DMS153 (cell line): ENCODE measurements at places on chromosomes 5 and 9.

GRCh38 chr9:4182831-4183230 lies 117.0 kb downstream of the GLIS3 start:
- DNase-seq: no peak

GRCh38 chr5:93821891-93822415 lies 80.6 kb upstream of the POU5F2 start:
- DNase-seq: no peak

GRCh38 chr5:38163636-38164237 lies 94.6 kb upstream of the EGFLAM start:
- DNase-seq: no peak

DNA sequence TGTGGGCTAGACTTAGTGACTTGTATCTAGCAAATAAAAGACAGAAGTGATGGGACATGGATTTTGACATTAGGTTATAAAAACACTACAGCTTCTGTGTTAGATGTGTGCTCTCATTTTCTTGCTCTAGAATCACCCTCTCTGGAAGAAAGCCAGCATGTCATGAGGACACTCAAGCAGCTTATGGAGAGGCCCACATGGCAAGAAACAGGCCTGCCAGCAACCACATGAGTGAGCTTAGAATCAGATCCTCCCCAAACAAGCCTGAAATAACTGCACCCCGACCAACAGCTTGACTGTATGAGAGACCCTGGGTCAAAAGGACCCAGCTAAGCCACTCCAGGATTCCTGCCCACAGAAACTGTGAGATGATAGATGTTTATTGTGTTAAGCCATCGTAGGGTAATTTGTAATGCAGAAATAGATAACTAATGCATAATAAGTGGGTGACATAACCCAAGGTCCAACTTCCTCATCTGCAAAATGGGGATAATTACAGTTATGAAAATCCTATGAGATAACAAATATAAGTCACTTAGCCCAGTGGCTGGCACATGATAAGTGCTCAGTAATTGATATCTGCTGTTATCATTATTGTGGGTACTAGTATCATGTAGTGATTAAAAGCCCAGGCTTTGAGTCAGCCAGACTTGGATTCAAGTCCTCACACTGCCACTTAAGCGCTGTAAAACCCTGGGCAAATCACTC lies 86.5 kb downstream of the KLHL3 start:
- no peak for DNase-seq
